ENCODE measurements at places on chromosomes 12 and 14. TPM values are rescaled to one million over a fixed set of nuclear protein-coding genes. Genes with fewer than 3 reads are reported as not detected.

- no peak for DNase-seq
These were observed 402.1 kb downstream of the ZFP36L1 start for GRCh38 chr14:68390741-68391140.

- no peak for DNase-seq
These were observed 2.8 kb upstream of the AAAS start for GRCh38 chr12:53324113-53324778.

DNA sequence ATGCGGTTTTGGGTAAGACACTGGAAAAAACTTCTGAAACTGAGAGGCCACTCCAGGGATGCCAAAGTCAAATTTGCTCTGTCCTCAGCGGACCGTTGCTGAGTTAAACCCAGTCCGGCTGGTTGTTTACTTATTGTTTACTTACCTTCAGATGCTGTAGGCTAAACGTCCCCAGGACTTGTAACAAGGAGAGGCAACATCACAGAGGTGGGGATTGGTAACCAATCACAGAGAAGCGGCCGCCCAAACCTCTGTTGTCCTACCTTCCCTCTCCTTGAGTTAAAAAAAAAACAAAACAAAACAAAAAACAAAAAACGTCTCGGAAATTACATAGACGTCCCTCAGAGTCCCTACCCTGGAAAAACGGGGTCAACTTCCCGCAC, 380 bp downstream of the ANO2 start:
- no peak for DNase-seq

GRCh38 chr14:54435500-54435981, 5.6 kb downstream of the CNIH1 start:
- peak; percentile 98 for DNase-seq

- DNase-seq, result no peak
These were observed 479.1 kb downstream of the MED13L start for GRCh38 chr12:115798309-115798917.

IRAK3 gene
- 2.6 TPM for total RNA-seq

All from fibroblast of villous mesenchyme (primary cell).